DMS53 (cell line): ENCODE measurements at places on chromosomes 16 and 17.

DNA sequence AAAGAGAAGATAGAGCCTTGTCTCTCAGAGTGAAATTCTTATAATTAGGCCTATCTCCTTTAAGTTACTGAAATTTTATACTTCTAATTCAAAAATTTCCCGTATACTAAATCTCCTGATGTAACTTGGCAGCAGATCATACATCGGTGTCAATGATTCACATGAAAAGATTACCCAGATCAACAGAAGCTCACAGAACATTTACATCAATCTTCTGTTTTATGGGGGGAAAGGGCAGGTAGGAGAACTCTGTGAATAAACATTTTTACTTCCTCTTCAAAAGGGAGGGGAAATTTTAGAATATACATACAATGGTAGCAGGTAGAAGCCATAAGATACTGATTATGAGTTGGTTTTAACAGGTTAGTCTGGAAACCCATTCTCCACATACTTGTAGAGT, 43.1 kb downstream of the PHLPP2 start:
- no peak for DNase-seq

DNA sequence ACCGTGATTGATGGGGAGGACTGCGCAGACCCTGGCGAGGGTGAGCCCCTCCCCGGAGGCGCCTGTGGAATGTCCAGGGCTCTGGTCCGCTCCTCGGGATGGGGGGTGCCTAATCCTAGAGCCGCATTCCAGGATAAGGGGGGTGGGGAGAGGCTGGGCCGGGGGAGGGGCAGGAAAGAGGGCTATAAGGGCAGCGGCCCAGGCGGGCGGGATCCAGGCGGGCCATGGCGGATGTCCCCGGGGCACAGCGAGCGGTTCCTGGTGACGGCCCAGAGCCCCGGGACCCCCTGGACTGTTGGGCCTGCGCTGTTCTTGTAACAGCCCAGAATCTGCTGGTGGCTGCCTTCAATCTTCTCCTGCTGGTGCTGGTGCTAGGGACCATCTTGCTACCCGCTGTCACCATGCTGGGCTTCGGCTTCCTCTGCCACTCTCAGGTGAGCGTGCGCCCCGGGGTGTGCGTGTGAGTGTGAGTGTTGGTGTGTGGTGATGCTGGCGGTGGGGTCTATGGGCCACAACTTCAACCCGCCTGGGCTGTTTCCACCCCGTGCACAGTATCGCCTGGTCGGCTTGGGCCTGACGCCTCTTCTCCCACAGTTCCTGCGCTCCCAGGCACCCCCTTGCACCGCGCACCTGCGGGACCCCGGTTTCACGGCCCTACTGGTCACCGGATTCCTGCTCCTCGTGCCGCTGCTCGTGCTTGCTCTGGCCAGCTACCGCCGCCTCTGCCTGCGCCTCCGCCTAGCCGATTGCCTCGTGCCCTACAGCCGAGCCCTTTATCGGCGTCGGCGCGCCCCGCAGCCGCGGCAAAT, at the start of gene TMEM88:
Gene TMEM88, plus strand, starts transcription at position 216 of the 809 bp plus-strand sequence. Its CDS starts 9 bp downstream, at position 225.
- DNase-seq: peak; percentile 61

DNA sequence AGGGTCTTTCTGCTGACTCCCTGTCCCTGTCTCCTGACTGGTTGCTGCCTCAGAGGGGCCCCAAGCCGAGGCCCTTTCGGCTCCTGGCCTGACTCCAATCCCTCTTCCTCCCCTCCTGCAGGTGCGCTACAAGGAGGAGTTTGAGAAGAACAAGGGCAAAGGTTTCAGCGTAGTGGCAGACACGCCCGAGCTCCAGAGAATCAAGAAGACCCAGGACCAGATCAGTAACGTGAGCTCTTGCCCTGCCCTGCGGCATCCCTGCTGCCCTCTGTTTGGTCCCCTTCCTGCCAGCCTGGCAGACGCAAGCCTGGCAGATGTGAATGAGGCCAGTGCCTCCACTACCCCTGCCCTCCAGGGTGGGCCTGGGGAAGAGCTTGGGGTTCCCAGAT, 27.1 kb upstream of the LASP1NB start:
- no peak for DNase-seq

DNA sequence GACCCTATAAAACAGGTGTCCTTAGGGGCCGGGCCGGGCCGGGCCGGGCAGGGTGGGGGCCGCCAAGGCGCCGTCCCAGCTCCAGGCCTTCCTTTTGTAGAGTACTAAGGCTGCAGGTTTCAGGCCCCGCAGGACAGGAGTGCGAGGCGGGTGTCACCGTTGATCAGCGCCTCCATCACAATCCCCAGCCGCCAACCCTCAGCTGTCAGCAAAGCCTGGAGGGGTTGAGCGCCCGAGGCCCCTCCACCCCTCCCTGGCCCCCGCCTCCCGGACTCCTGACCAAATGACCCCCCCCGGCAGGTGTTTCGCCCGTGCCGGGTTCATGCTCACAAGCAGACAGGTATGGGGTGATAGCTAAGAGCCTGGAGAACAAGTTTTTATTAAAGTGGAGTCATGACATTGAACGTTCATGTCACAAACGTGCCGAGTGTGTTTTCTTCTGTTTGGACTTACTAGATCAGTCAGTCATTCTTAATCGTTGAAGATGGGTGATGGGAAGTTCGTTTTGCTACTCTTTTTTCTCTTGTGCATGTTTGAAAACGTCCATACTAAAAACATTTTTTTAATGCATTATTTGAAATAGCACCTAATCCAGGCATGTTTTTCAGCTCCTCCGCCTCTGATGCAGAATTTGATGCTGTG, 534 bp downstream of the ARL2BP start:
- DNase-seq: peak; percentile 76

DNA sequence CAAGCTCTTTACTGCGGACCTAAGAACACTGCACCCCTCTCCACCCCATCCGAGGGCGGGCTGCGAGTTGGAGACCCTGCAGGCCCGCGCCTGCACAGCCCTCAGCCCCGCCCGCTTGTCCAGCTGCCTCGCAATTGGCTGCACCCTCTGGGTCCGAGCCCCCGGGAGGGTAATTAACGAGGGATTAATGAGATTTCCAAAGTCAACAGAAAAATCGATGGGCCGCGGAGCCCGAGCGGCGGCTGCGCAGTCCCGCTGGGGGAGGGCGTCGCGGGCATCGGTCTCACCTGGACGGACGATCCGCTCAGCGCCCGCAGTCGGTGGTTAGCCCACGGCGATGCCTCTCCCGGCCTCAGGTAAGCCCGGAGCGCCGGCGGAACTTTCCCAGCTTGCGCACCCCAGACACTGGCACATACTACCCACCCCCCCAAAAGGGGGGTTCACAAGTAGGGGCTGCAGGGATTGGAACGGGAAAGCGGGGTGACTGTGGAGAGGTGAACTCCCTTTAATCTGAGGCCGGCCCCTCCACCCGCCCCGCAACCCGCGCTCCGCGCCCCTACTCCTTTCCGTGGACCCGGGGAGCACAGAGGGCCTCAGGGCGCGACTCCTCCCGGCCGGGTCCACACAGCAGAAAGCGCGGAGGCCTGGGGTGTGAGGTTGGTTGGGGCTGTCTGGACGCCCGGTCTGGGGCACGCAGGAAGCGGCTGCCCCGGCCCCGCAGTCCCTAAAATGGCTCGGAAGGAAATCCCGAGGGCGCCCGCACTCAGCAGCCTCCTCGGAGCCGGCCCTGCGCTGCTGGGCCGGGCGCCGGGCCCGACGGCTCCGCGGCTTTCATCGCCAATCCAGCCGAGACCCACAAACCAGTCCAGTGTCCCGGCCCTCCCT, at the start of gene OTOP3:
Gene OTOP3, plus strand, starts transcription at position 314 of the 885 bp plus-strand sequence. Its CDS starts 24 bp downstream, at position 338.
- DNase-seq: peak; percentile 52

- no peak for DNase-seq
Observed at GRCh38 chr17:39596543-39597267, 11.0 kb downstream of the NEUROD2 start.

DNA sequence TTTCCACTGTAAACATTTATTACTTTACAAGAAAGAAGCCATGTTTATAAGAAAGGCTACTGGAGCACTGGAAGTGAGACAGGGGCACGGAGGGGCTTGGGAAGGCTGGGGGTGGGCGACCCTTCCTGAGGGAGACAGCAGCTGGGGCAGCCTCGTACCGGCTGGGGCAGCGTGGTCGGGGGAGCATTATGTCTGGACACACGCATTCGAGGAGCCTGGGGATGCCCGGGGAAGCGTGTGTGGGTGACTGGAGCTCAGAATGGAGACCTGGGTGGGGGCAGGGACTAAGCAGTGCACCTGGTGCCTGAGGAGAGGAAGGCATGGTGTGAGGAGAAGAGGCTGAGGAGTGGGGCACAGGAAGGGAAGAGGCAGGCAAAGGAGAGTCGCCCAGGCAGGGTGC, 64.5 kb downstream of the SRCIN1 start:
- DNase-seq: no peak

DNA sequence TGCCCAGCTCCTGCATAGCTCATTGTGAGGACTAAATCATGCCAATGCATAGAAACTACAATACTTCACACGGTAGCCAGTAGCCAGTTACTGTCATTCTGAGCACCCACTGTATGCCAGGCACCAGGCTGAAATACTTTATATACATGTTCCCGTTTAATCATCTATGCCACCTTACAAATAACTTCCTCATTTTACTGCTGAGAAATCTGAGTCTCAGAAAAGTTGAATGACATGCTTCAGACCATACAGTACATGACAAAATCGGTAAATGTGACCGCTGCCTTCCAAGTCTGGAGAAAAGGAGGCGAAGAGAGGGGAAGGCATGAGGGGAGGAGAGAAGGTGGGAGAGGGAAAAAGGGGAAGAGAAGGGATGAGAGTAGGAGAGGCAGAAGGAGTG, 9.2 kb upstream of the TLCD3B start:
- DNase-seq: no peak

DNA sequence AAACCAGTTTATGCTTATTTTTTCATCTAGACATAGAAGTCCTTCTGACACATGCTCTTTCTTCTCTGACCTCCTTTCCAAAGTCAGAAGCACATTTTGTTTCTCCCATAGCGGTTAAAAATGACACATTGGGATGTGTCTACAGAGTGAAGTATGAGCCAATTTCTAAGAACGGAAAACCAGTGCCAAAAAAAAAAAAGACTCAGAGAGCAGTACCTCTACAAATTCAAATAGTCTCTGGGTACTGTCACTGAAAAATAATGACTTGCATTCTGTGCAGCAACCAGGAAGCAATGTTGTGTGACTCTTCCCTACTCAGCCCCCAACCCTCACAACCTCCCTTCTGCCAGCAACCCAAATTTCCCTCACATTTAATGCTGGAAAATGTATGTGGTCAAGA, 145.5 kb upstream of the PMFBP1 start:
- no peak for DNase-seq

DNA sequence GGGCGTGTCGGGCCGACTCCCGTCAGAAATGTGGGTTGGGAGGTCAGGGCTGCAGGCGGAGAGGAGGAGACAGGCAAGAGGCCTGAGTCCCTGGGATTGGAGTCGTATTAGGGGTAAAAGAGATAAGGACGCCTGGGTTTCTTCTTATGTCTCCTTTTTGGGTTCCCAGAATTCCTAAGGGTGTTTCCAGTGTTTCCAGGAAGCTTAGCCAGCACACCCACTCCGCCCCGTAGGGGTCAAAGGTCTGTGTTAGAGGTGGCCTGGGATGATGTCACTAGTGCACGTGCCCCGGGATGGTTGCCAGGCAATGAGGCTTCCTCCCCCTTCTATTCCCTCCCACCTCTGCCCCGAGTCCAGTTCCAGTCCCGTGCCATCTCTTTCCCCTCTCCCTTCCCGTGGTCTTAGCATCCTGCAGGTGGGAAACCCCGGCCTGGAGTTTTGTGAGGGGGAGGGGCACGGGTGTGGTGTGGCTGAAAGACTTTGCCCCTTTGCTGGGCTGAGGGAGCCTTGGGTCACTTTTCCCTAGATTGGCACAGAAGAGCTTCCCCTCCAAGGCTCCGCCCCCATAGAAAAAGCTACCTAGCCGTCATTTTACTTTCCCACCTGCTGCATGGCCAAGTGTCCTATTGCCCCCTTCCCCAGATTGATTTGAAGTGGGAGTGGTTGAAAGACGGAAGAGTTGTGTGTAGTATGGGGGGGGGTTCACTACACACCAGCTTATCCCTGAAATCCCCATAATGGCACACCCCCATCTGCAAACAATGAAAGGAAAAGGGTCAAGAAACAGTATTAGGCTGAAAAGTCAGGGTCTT, 2.8 kb downstream of the KDM6B start:
- DNase-seq: peak; percentile 100

DNA sequence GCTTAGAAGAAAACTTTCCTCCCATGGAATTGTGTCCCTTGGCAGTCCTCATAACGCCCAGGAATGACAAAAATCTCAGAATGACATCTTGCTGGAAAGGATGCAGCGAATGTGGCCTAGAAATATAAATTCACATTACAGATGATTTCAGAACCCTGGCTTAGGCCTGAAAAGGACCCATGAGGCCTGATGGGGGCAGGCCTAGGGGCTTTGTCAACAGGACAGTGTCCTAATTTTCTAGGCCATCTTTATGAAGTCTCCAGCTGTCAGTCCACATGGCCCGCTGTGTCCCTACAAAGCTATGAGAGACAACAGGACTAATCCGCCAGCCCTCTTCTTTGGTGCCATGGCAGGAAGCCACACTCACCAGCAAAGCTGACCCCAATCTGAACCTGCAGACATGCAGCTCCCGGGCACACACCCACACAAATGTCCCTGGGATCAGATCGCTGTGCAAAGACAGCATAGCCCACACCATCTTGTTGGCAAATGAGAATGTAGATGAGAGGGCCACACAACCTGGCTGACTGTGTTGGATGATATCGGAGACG, 40.4 kb upstream of the DNAH17 start:
- no peak for DNase-seq

- no peak for DNase-seq
Observed at GRCh38 chr16:12802661-12803060, 1.0 kb downstream of the CPPED1 start.

- no peak for DNase-seq
Observed at GRCh38 chr16:79845734-79846135, 245.2 kb upstream of the MAF start.

- no peak for DNase-seq
Observed at GRCh38 chr17:72942579-72942978, 149.9 kb downstream of the SLC39A11 start.

GRCh38 chr16:51390877-51391276, 239.8 kb upstream of the SALL1 start:
- DNase-seq: no peak

GRCh38 chr16:25018972-25019617, 3.9 kb upstream of the ARHGAP17 start:
- DNase-seq: no peak

GRCh38 chr16:64077242-64077641, 1044.6 kb downstream of the CDH11 start:
- DNase-seq: no peak

- no peak for DNase-seq
Observed at GRCh38 chr17:27403480-27404005, 52.7 kb upstream of the KSR1 start.

- DNase-seq: peak; percentile 38
Observed at GRCh38 chr16:89020068-89020924, 43.3 kb upstream of the CBFA2T3 start.

- no peak for DNase-seq
Observed at GRCh38 chr16:15598648-15599190, 44.2 kb downstream of the MARF1 start.

- DNase-seq: no peak
Observed at GRCh38 chr16:51569203-51569931, 418.3 kb upstream of the SALL1 start.

GRCh38 chr17:2466931-2467330, 44.8 kb downstream of the METTL16 start:
- no peak for DNase-seq

- peak; percentile 26 for DNase-seq
Observed at GRCh38 chr16:81729451-81729850, 49.6 kb upstream of the PLCG2 start.
